ENCODE measurements at places on chromosomes 1 and 21.

DNA sequence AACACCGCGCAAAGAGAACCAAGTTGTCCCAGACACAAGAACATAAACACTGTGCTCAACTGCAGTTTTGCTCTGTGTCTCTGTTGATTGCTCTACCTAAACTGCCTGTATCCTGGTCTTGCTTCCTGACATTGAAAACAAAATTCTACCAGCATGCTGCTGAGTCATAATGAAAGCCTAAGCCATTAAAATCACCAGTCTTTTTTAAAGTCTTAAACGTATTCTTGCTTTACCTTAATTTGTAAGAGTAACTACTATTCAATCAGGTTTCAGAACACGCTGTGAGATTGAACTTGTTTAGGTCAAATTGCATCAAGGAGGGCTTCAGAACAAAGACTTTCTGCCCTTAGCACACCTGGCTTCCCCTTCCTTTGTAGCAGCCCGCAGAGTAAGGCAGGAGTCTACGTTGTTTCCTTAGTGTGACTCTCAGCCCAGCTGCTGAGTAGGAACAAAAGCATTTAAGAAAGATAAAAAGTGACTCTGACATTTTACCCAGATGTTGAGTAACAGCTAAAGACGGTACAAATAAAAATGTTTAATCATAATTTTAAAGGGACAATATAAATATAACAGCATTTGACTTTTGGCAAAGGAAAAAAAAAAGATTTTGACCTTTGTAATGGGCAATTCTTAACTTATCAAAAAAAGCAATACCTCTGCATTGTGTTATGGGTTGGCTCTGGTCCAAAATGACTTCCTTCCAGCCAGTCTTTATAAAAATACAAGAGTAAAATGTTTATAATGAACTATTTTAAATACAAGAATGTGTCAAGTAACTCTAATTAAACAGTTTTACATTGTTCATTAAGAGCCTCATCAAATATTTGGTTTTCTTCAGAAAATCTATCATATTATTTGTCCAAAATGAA, 186.9 kb upstream of the ADGRL4 start:
- no peak for DNase-seq

GRCh38 chr1:212219679-212220463, 65.3 kb upstream of the PPP2R5A start:
- DNase-seq = no peak

DNA sequence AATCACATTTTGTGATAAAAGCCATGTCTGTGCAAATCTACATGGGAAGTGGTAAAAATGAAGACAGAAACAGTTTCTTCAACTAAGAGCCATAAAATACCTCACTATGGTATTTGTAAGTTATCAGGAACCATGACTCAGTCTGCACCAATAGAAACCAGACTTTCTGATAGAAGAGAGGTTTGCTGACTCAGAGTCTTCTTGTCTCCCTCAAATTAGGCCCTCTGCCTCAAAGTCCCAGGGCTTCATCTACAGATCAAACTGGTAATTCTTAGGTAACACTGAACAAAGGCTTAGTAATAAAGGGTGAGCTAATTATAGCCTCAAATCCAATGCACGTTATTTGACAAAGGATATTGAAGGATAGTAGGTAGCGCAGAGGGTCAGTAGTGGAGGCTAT, 30.9 kb upstream of the SSX2IP start:
- no peak for DNase-seq

- DNase-seq = no peak
These were observed 23.9 kb downstream of the CNIH3 start for GRCh38 chr1:224640018-224640417.

DNA sequence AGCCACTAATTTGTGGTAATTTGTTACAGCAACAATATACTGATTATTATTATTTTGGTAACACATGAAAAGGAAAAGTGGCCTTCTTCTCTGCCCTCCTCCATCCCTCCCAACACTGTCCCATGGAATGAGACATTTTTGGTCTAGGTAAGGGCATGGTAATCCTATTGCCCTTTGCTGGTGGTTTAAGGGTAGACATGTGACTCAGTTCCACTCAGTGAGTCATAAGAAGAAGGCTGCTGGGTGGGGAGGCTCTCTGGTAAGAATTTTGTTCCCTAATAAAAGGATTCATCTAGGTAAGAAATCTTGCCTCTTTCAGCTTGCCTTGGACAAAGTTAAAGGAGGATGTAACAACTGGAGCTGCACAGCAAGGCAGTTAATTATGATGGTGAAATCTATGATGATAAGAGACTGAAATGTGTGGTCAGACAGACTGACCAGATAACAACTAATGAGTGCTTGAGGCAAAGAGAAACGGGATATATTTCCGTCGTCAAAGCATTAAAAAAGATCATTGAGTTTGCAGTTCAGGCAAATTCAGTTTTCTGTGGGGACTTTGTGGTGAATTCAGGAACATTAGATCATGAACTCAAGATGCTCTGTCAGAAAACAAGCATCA, 232.0 kb upstream of the KCNK2 start:
- DNase-seq = no peak

GRCh38 chr1:154881820-154882535, 11.9 kb upstream of the KCNN3 start:
- no peak for DNase-seq

- DNase-seq = no peak
These were observed 79.0 kb downstream of the SLC45A1 start for GRCh38 chr1:8396786-8397406.

- DNase-seq = no peak
These were observed 3.9 kb downstream of the TRIM45 start for GRCh38 chr1:117117697-117118096.

DNA sequence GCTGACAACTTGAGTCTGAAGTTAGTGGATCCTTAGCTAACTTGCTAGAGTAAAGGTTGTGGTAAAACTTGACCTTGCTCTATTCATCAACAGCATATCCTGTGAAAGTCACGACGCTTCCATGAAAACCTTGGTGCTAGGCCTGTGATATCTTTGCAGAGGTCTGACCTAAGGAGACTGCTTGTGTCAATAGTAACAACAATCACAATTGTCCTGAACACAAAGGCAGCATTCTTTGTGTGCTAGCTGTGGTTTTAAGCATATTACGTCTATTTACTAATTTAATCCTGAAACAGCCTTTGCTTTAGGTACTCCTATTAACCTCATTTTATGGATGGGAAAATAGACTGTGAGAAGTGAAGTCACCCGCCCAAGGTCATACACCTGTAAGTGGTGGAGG, 2.8 kb upstream of the CLDN14 start:
- DNase-seq = no peak

DNA sequence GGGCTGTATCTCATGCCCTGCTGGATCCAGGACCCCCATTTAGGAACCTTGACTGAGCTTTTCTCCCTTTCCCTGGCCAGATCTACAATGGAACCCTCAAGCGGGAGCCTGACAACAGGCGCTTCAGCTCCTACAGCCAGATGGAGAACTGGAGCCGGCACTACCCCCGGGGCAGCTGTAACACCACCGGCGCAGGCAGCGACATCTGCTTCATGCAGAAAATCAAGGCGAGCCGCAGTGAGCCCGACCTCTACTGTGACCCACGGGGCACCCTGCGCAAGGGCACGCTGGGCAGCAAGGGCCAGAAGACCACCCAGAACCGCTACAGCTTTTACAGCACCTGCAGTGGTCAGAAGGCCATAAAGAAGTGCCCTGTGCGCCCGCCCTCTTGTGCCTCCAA, 29.8 kb downstream of the PKP1 start:
- DNase-seq = no peak
